ENCODE measurements at places on chromosomes 4 and X. TPM values are rescaled to one million over a fixed set of nuclear protein-coding genes. Genes with fewer than 3 reads are reported as not detected.

DNA sequence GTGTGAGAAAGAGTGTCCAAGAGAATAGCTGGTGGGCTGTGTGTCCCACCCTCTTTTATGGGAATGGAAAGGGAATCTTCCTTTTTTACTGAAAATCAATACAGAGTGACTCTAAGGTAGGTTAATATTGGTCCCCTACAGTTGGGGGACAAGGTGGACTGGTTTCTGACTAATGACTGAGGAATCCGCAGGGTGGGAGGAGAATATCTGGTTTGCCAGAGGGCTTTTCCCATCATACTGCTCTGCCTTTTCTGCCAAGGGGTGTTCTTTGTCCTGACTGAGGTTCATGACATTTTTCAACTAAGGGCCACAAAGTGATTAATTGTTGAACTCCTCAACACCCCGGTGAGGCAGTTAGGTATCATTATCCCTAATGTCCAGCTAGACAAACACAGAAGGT is 261.6 kb downstream of the SPATA18 start:
- no peak for DNase-seq

The CLOCK gene
- total RNA-seq, result 48.6 TPM

- no peak for DNase-seq
These were observed 17.7 kb upstream of the N4BP2 start for GRCh38 chr4:40038977-40039376.

DNA sequence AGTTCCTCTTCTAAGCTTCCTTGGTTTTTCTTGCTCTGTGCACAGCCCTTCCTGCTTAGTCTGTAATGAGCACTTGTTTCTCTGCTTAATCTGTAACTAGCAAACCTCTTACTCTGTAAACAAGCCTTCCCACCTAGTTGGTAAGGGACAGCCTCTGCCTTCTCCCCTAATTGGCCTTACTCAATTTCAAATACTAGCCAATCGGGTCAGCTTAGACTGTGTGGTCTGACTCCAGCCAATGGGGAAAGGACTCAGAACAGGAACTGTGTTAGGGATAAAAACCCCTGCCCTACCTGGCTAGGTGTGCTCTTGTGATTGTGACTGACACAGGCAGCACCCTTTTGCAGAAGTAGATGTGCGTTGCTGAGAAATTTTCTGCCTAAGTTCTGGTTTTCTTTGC is 136.5 kb upstream of the AADAT start:
- peak; percentile 15 for DNase-seq

DNA sequence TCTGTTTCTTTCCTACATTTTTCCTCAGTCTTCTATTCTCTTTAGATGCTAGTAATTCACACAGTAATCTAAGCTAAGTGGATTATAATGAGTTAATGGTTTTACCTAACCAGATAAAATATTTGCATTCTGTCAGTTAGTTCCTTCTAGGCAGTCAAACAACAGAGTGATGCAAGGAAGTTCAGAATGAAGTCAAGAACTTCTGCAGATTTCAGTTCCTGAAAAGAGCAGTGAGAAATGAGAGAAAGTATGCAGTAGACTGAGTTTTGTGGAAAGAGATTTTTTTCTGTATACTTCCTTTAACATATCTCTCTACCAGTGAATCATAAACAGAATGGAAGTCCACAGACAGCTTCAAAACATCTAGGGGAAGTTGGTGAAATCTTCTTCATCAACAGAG is 774.0 kb upstream of the POU3F4 start:
- no peak for DNase-seq

DNA sequence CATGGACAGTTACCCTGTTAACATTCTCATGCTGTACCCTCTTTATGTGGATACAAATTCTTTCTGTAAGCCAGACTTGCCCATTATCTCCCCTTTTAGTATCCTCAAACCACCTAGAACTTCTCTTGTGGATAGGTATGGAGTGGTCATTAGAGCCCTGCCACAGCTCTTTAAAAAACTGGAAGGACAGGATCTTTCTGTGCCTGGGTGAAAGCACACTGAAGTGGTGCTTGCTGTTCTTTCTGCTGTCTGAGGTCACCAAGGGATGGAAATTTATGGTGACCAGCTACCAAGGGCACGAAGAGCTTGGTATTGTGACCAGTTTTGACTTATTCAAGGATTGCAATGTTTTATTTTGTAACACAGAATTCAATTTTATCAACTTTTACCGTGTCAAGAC is 344.2 kb downstream of the CBLL2 start:
- no peak for DNase-seq

- no peak for DNase-seq
These were observed 165.5 kb downstream of the EFNB1 start for GRCh38 chrX:68994135-68994890.

DNA sequence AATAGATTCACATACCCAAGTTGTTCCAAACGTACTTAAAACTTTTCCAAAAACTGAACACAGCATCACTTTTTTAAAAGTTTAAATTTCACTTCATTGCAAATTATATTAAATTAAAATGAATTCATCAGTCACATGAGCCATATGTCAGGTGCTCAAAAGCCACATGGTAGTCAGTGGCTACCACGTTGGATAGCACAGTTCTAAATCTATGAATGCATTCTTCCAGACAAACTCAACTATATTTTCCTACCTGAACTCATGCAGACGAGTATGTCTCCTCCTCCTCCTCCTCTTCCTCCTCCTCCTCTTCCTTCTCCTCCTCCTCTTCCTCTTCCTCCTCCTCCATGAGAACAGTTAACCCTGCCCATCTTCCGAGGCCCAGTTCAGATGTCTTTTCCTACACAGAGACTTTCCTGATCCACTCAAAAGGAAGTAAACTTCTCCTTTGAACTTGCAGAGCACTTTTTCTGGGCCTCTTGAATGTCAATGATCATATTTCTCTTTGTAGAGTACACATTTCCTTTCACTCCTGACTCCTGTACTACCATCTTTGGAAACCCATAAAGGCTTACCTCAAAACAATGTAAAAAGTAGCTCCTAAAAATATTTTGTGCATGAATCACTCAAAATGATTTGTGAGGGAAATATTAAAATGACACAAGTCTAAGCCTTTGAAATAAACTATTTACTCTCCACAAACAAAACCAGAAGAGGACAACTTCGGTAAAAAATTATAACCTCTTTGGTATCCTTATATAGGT is 172.6 kb downstream of the AMELX start:
- DNase-seq, result no peak

The DNAAF6 gene
- total RNA-seq, result 2.6 TPM

DNA sequence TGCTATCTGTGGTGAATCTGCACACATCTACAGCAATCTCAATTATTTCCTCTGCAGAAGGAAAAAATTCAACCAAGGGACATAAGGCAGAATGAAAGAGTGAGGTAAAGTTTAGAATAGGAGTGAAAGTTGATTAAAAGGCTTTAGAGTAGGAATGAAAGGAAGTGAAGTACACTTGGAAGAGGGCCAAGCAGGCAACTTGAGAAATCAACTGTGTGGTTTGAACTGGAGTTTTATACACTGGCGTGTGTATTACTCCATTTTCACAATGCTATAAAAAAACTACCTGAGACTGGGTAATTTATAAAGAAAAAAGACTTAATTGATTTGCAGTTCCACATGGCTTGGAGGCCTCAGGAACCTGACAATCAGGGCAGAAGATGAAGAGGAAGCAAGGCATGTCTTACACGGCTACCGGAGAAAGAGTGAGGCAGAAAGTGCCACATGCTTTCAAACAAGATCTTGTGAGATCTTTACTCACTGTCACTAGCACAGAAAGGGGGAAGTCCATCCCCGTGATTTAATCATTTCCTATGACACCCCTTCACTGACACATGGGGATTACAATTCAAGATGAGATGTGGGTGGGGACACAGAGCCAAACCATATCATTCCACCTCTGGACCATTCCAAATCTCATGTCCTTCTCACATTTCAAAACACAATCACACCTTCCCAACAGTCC is 234.8 kb downstream of the IL15 start:
- no peak for DNase-seq
